Activated naive CD4-positive, alpha-beta T cell treated with anti-CD3 and anti-CD28 coated beads, Interleukin-2, amount 50 U/mL, for 72 hours (primary cell): ENCODE measurements at places on chromosomes 3 and 15. TPM values are rescaled to one million over a fixed set of nuclear protein-coding genes. Genes with fewer than 3 reads are reported as not detected.

Gene RETNLB
- total RNA-seq, result not detected

GRCh38 chr3:59117396-59117795, 67.6 kb upstream of the CFAP20DC start:
- DNase-seq, result no peak

Gene EFCAB12
- total RNA-seq, result 0.93 TPM

GRCh38 chr3:13278783-13279531, 141.2 kb downstream of the NUP210 start:
- DNase-seq, result no peak

Gene RMDN3
- 23.1 TPM for total RNA-seq

Gene GPD1L
- 8.4 TPM for total RNA-seq

DNA sequence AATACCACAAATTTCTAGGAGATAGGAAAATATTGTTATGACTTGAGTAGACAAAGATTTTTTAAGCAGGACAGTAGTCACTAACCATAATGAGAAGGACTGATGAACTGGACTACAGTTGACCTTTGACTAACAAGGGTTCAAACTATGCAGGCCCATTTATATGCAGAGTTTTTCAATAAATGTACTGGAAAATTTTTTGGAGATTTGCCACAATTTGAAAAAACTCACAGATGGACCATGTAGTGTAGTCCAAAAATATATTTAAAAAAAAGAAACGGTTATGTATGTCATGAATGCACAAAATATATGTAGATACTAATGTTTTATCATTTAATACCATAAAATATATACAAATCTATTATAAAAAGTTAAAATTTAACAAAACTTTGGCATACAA, 151.8 kb downstream of the LRRN1 start:
- DNase-seq, result no peak

DNA sequence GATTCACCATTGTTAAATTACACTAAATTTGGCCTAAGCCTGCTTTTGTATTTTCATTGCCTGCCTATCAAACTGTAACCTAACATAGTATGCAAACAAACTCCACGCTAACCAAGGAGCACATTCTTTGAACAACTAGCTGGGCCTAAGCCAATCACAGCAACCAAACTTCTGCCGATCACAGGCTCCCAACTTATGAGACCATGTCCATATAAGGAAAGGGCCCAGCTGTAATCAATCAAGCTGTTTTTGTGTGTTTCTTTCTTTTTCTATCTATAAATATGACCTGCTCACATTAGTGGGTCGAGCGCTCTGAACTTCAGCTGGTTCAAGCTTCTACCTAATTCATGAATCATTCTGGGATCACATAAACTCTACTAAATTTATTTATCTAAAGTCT, 473.6 kb downstream of the SI start:
- DNase-seq, result no peak

GRCh38 chr3:157051055-157051454, 108.9 kb downstream of the CCNL1 start:
- no peak for DNase-seq

DNA sequence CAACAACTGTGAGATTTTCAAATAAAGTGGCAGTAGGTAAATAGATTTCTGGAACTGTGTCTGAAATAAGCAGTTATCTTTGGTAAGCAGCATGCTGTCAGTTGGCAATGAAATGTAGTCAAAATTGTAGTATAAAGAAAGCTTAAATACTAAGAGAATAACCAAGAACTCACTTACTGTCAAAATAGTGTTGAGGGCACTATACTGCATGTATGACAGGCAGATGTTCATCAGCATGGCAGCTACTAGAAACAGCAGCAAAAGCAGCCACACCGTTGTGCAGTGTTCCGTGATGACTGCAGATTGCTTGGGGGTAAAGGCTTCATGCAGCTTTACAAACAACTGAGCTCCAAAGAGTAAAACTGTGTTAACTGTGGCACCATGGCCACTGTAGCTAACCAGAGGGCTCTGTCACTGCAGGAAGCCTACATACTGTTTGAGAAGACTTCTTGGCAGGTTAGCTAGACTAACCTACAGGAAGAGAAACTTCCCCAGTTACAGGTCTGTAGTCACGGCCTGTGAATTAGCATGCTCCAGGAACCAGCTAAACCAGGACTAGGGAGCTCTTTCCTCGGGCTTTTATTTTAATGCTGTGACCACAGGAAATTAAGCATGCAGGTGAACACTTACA, 459.7 kb downstream of the TBL1XR1 start:
- no peak for DNase-seq

DNA sequence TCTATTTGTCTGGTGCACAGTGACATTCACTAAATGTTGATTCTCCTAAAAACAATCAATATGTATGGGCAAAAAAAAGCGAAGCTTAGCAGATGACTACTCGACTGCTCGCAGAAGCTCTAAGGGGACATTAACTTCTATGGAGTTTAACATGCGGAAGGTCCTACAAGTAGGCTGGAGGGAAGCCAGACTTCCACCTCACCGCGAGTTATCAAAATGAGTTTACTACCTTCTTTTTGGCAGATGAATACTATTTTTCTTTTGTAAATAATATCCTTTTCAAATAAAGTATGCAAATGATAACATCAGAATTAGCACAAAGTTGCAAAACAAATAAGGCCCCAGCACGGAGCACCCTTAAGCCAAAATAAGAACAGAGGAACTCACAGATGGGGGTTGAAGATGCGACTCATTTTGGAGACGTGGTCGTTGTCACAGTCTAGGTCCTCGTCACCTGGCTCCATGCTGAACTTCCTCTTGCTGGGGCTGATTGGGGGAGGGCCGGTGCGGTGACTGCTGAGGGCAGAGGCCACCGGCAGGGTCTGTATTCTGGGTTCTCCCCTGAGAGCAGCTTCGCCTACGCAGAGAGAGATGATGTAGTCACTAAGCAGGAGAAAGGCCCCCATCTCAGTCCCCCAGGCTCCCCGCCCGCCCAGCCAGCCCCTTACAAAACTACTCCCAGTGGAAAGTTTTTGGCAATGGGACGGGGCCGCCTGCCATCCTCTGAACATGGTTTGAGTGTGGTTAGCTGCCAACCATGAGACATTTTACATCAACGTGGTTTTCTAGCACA, 42.1 kb downstream of the VGLL4 start:
- DNase-seq, result no peak

DNA sequence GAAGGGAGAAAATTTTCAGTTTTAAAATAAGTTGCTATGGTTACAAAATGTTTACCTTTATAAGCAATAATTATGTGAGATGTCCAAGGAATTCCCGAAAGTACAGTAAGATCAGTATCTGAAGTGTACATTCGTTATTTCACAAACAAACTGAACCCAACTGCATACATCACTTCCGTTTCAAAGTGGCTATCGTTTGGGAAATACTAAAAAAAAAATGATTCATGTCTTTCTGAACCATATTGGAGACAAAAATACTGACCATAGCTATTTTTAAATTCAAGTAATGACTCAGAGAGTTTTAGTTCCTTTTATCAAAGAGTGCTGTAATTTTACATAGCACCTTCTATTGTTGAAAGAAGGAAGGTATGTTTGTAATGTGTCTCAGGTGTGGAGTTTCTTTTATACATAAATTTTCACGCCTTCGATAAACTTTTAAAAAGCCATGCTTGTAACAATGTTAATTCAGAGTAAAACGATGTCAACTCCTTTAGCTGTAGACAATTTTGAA, 8.0 kb upstream of the ANKRD28 start:
- DNase-seq, result no peak

- no peak for DNase-seq
Observed at GRCh38 chr3:82561784-82562183, 800.3 kb upstream of the GBE1 start.

- no peak for DNase-seq
Observed at GRCh38 chr15:92606126-92606835, 49.3 kb downstream of the FAM174B start.

DNA sequence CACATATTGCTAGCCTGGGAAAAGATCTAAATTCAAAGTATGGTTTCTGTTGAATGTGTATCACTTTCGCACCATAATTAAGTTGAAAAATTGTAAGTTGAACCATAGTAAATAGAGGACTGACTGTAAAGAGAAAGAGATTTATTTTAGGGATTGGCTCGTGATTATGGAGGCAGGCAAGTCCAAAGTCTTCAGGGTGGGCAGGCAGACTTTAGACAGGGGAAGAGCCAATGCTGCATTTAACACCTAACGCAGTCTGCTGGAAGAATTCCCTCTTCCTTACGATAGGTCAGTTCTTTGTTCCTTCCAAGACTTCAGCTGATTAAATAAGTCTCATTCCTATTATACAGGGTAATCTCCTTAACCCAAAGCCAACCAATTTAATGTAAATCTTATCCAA, 15.8 kb downstream of the C3orf85 start:
- DNase-seq, result no peak

Gene ZNF660
- 1.1 TPM for total RNA-seq

Gene TEX55
- total RNA-seq, result not detected

DNA sequence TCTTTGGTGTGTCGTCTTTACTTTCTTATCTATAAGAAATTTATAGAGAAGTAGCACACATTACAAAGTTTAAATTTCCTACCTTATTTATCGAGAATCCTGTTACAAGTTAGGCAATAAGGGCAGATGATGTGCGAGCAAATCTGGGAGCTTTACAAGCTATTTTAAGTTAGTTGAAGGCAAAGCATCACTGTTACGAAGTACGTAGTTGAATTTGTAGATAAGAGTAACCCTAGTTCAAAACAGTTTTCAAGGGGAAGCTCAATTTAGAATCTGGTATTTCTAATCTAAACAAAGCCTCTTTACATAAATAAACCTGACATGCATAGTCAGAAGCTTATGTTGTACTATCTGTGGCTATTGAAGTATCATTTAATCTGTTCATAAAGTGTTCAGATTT, 8.4 kb downstream of the KBTBD8 start:
- no peak for DNase-seq

Gene HACD3
- total RNA-seq, result 23.3 TPM

Gene SCG3
- 0.11 TPM for total RNA-seq

Gene GTPBP8
- 30.8 TPM for total RNA-seq

GRCh38 chr3:80040067-80040466, 272.3 kb upstream of the ROBO1 start:
- no peak for DNase-seq

Gene MAP1A
- total RNA-seq, result 1.4 TPM

GRCh38 chr15:58551764-58552504, 120.1 kb downstream of the LIPC start:
- DNase-seq, result no peak

Gene MNS1
- 0.73 TPM for total RNA-seq

Gene STAB1
- 0.36 TPM for total RNA-seq
